ENCODE measurements at places on chromosomes 7 and 10.

DNA sequence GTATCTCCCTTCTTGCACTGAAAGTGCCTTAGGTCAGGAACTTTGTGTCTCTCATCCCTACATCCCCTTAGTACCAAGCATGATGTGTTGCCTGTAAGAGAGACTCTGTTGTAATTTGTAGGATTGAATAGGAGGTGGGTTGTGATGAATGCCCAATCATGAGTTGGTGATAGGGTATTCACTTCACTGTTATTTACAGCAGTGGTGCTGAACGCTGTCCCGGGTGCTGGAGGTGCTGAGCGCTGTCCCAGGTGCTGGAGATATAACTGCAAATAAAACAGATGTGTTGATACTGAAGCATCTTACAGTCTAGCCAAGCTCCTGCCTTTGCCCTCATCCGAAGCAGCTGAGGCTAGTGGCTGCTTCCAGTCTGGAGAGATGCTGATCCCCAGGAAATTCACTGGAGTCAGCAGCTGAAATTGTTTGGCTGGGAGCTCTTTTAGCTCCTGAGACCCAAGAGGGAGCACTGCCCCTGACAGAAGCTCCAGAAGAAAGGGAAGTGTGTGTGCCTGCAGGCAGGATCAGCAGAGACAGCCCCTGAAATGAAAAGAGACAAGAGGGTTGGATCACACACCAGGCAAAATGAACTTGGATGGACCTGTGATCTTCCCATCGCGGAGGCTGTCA, 183.4 kb downstream of the SORCS3 start:
- DNase-seq: no peak

GRCh38 chr7:32163141-32163806, 93.1 kb upstream of the PDE1C start:
- DNase-seq: no peak

GRCh38 chr10:75350791-75351190, 50.8 kb downstream of the ZNF503 start:
- no peak for DNase-seq

DNA sequence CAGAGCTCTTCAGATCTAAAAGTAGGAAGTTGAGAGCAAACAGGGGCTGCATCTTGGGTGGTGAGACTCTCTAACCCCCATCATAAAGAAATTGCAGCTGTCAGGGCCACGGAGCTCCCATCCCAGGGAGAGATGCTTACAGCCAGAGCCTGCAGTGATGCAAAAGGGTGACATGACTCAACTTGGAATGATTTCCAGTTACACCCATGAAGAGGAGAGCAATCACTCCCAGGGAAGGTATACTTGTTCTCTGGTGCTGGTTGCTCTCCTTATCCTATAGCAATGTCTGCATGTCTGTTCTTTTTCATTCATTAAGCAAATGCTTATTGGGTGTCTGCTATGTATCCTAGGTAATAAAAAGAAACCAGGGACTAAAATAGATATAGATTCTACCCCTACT, 228.0 kb downstream of the RAB11FIP2 start:
- DNase-seq: no peak

Data from NCI-H2081 (cell line).